ENCODE measurements at places on chromosomes 6 and 20. TPM values are rescaled to one million over a fixed set of nuclear protein-coding genes. Genes with fewer than 3 reads are reported as not detected.

DNA sequence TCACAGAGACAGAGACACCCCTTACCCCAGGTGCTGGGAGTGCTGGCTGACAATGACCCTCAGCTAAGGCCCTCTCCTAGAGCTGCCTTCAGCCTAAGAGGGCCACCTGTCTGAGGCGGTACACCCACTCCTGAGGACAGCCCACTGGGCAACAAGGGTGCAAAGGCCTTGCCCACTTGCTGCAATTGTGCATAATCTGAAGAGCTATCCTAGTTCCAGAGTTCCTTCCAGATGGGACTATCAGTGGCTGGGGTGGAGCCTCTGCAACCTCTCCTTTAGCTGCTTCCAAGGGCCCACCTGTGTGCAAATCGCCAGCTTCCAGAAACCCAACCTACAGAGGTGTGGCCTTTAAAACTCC is 87.5 kb downstream of the PREX1 start:
- no peak for DNase-seq

The HLA-DRB5 gene
- not detected for total RNA-seq

The KCNQ2 gene
- 19.4 TPM for total RNA-seq

DNA sequence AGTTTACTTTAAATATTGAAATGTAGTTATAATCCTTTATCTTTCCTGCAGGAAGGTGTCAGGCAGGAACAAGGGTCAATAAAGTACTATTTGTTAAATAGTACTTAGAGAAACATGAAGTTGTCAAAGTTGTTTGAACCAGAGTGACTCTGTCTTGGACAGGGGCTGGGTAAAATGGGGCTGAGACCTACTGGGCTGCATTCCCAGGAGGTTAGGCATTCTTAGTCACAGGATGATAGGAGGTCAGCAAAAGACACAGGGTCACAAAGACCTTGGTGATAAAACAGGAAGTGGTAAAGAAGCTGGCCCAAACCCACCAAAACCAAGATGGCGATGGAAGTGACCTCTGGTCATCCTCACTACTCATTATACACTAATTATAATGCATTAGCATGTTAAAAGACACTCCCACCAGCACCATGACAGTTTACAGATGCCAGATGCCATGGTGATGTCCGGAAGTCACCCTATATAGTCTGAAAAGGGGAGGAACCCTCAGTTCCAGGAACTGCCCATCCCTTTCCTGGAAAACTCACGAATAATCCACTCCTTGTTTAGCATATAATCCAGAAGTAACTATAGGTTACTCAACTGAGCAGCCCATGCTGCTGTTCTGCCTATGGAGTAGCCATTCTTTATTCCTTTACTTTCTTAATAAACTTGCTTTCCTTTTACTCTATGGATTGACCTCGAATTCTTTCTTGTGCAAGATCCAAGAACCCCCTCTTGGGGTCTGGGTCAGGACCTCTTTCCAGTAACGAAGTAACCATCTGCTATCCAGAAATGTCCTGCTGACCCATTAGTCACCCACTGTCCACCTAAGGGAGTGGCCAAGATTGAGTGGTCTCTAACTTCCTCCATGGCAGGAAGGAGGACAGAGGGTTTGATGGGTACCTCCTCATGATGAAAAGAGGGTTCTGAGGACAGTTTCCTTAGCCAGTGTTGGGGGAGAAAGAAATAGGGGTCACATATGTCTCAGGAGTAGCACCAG is 19.6 kb downstream of the SLC22A2 start:
- no peak for DNase-seq

- no peak for DNase-seq
Measured at GRCh38 chr6:112237595-112237994, 16.8 kb downstream of the LAMA4 start.

The CCNC gene
- 43.4 TPM for total RNA-seq

- no peak for DNase-seq
Measured at GRCh38 chr6:161407581-161407980, 133.7 kb upstream of the AGPAT4 start.

Data from Panc1 (cell line).